Urinary bladder (tissue), 4 donors: ENCODE measurements at places on chromosomes 3 and 15.

DNA sequence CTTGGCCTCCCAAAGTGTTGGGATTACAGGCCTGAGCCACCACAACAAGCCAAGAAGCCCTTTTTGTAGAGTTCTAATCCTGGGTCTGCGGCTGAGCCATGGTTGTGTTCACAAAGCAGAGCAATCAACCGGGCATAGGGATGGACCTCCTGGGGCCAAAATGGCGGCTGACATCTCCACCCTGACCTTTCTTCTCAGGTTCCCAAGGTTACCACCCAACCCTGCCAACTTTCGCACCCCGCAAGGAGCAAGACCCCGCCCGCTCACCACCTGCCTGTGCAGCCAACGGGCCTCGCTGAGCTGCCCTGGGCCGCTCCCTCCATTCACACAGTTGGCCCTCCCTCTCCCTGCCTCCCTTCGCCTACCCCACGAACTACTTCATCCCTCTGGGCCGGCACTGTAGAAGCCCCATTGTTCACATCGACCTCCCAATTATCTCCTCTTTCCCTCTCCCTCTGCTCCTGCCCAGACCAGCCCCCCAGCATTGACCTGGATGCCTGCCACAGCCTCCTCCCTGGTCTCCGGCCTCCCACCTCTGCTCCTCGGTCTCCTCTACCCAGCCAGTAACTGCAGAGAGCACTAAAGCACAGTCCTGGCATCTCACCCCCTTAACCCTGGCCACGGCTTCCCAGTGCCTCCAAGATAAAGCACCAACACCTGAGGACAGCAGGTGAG is 62.0 kb upstream of the TFRC start:
- no peak for DNase-seq

GRCh38 chr15:93703092-93703739 is 528.1 kb upstream of the MCTP2 start:
- no peak for DNase-seq

DNA sequence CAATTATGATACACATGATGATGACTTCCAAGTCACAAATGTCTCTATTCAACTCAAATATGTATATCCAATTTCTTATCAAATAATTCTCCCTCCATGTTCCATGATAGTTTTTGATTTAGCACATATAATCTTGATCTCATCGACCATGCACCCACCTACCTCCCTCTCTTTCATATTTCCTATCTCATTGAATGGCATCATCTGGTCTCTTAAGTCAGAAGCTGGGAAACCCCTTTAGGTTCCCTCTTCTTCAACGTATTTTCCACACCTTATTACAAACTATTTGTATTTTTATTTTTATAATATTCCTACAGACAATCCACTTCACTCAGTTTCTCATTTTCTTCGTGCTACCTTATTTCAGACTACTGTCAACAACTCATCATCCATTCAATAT is 56.9 kb upstream of the DPH6 start:
- DNase-seq, result no peak

GRCh38 chr3:196625331-196625730 is 14.2 kb upstream of the NRROS start:
- no peak for DNase-seq

- DNase-seq, result no peak
Measured at GRCh38 chr3:27385504-27385903, 16.3 kb upstream of the NEK10 start.

GRCh38 chr3:63405882-63406281 is 127.8 kb downstream of the SYNPR start:
- no peak for DNase-seq

GRCh38 chr15:66591322-66591862 is 25.6 kb upstream of the LCTL start:
- DNase-seq, result no peak

DNA sequence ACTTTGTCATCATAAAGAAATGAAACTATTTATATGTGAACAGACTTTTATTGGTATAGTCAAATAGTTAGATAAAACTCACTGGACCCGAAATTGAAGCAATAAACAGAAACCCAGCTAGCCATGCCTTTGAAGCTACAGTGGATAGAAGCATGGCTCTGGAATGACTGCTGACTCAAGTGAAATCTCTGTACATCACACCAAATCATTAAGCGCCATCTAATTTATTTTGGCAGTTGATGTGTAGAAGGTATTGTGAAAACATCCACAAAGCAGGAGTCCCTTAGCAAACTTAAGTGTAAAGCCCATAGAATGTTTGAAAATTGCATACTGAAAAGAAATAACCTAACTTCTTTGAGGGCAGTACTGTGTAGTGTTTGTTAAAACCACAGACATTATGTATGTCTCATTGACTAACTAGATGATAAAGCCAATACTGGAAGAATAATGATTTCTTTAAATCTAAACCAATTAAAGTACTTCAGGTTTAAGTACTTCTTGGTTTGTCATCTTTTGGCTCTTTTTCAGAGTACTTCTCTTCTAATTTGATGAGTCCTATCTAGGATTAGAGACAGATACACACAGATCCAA is 42.8 kb upstream of the FBXL22 start:
- no peak for DNase-seq

- no peak for DNase-seq
Measured at GRCh38 chr3:194620196-194620595, 13.0 kb downstream of the TMEM44 start.

DNA sequence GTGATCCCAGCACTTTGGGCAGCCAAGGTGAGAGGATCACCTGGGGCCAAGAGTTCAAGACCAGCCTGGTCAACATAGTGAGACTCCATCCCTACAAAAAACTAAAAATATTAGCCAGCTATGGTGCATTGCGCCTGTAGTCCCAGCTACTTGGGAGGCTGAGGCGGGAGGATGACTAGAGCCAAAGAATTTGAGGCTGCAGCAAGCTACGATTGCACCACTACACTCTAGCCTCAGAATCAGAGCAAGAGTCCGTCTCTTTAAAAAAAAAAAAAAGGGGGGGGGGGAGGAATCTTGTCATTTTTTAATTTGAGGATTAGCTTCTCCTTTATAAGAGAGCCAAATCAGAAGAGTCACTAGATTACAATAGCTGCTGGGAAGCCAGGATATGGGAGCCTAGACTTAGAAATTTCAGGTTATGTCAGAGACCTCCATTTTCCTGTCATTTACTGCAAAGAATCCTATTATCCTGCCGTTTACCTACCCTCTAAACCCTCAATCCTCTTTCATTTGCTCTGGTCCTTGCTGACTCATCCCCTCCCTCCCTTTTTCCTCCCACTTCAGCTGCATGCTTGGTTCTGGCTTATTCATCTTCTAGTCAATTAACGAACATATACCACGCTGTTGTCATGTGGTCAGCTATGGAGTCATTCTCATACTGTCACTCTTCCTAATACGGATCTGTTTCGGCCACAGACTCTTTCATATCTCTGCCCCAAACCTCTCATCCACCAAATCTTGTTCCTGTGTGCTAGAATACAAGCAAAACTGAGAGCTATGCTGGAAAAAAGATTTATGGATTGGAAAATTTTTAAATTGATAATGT is 83.8 kb upstream of the PPIB start:
- DNase-seq, result no peak

- DNase-seq, result no peak
Measured at GRCh38 chr3:72229952-72230351, 445.0 kb upstream of the PROK2 start.

- no peak for DNase-seq
Measured at GRCh38 chr3:195905970-195906864, 2.1 kb downstream of the TNK2 start.

- no peak for DNase-seq
Measured at GRCh38 chr3:71011565-71012287, 571.8 kb downstream of the FOXP1 start.
